ENCODE measurements at places on chromosomes 7 and 10. TPM values are rescaled to one million over a fixed set of nuclear protein-coding genes. Genes with fewer than 3 reads are reported as not detected.

HMX2 gene
- 0.21 TPM for total RNA-seq

DNA sequence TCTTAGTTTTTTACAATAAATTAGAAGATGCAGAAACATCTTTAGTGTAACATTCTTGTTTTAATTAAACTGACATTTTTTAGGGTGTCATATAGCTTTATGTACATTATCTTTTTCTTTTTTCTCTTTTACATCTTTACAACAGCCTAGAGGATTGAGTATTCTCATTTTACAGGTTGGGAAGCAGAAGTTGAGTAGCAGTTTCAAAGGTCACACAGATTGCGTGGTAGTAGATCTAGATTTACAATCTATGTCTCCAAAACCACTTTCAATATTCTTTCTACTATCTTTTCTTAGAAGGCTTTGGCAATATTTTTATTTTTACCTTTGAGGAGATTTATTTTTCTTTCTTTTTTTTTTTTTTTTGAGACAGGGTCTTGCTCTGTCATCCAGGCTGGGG is 18.7 kb upstream of the MCU start:
- H3K36me3 ChIP-seq, result no peaks in the 10 kb centered on the region
- no peak overlapping the region for H3K4me3 ChIP-seq
- no peak overlapping the region for H3K27ac ChIP-seq
- H3K27me3 ChIP-seq, result no peaks in the 10 kb centered on the region
- H3K4me1 ChIP-seq, result peaks cover 9% of the 10 kb centered on the region

DNA sequence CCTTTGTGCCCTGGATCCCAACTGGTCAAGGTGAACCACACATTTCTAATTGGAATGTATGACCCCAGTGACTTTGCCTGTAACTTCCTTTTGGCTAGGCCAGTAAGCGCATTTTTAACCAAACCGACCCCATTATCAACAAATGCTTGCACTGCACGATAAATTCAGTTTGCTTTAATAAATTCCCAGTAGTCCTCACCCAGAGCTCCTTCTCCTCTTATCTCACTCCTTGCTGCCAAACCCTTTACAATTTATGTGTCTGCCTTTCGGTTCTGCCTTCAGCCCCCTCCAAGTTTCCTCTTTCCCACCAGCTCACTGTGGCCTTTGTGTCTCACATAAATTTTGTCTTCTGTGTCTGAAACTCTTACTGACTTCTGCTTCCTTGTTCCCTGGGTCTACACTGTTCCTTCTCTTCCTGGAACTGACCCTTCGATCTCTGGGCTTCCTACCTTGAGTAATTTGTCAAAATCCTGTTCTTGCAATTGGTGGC is 59.0 kb downstream of the TBXAS1 start:
- H3K4me1 ChIP-seq, result no peaks in the 10 kb centered on the region
- H3K4me3 ChIP-seq, result no peak overlapping the region
- no peaks in the 10 kb centered on the region for H3K36me3 ChIP-seq
- no peak overlapping the region for H3K27ac ChIP-seq
- no peaks in the 10 kb centered on the region for H3K27me3 ChIP-seq

C7orf33 gene
- total RNA-seq, result not detected

NEBL gene
- total RNA-seq, result 52.8 TPM

DNA sequence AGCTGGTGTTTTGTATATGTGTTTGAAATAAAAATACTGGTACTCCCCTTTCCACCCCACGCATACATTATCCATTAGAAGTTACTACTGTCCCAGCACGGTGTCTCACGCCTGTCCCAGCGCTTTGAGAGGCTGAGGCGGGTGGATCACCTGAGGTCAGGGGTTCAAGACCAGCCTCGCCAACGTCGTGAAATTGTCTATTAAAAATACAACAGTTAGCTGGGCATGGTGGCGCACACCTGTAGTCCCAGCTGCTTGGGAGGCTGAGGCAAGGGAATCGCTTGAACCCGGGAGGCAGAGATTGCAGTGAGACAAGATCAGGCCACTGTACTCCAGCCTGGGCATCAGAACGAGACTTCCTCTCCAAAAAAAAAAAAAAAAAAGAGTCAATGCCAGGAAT is 2.7 kb downstream of the HBP1 start:
- H3K27ac ChIP-seq, result no peak overlapping the region
- H3K36me3 ChIP-seq, result no peaks in the 10 kb centered on the region
- no peak overlapping the region for H3K4me3 ChIP-seq
- no peak for DNase-seq
- H3K4me1 ChIP-seq, result peaks cover 35% of the 10 kb centered on the region
- H3K27me3 ChIP-seq, result no peaks in the 10 kb centered on the region

DNA sequence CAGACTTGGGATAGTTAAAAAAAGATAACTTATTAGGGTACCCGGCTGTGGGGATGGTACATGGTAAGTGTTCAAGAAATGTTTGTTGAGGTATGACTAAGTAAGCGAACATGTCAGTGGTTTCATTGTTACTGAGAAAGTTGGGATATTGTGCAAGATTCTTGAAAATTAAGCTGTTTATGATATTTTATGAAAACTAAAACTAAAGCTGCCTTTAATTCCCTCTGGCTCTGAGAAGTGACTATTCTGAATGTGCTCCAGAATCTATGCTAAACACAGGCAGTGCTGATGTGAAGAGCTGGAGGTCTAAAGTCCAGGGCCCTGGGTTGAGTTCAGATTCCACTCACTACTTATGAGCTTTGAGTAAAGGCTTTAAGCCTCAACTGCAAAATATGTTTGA is 72.9 kb downstream of the AOAH start:
- H3K27me3 ChIP-seq, result no peaks in the 10 kb centered on the region
- H3K4me1 ChIP-seq, result peaks cover 34% of the 10 kb centered on the region
- no peak overlapping the region for H3K4me3 ChIP-seq
- H3K27ac ChIP-seq, result no peak overlapping the region
- no peaks in the 10 kb centered on the region for H3K36me3 ChIP-seq

ECHDC3 gene
- total RNA-seq, result 10.1 TPM

ALOX5 gene
- 0.96 TPM for total RNA-seq

- H3K27ac ChIP-seq, result no peak overlapping the region
- H3K27me3 ChIP-seq, result no peaks in the 10 kb centered on the region
- no peak for DNase-seq
- H3K4me3 ChIP-seq, result no peak overlapping the region
- H3K4me1 ChIP-seq, result no peaks in the 10 kb centered on the region
- H3K36me3 ChIP-seq, result no peaks in the 10 kb centered on the region
These were observed 184.3 kb downstream of the KIAA1217 start for GRCh38 chr10:24393201-24393600.

CFAP43 gene
- total RNA-seq, result 2.7 TPM

GRCh38 chr7:73342645-73343044 is 14.7 kb downstream of the FKBP6 start:
- peak; percentile 71 for DNase-seq
- H3K36me3 ChIP-seq, result no peaks in the 10 kb centered on the region
- H3K4me1 ChIP-seq, result peaks cover 14% of the 10 kb centered on the region
- H3K4me3 ChIP-seq, result no peak overlapping the region
- H3K27ac ChIP-seq, result no peak overlapping the region
- no peaks in the 10 kb centered on the region for H3K27me3 ChIP-seq

GRCh38 chr7:240146-240676 is 47.8 kb downstream of the FAM20C start:
- H3K4me1 ChIP-seq, result peaks cover 5% of the 10 kb centered on the region
- H3K36me3 ChIP-seq, result no peaks in the 10 kb centered on the region
- H3K4me3 ChIP-seq, result no peak overlapping the region
- H3K27ac ChIP-seq, result no peak overlapping the region
- DNase-seq, result no peak

MET gene
- 7.0 TPM for total RNA-seq

FAM131B gene
- total RNA-seq, result 20.1 TPM

DNA sequence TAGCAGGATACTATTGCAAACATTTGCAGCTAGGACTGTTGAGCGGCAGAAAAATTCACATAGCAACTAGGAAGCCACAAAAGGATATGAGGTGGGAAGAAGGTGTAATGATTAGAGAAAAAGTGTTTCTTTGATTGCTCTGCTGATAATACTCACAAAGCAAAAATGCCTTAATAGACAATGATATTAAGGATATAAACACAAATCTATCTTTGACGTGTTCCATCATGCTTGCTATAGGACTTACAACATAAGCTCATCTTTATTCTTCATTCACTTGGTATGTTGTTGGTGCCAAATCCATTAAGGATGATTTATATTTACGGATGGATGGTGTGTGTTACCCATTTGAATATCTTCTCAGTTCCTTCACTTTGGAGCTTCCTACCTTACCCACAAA is 309.3 kb downstream of the GPR37 start:
- no peak overlapping the region for H3K4me3 ChIP-seq
- no peak for DNase-seq
- no peaks in the 10 kb centered on the region for H3K4me1 ChIP-seq

- H3K27me3 ChIP-seq, result no peaks in the 10 kb centered on the region
- no peaks in the 10 kb centered on the region for H3K4me1 ChIP-seq
- H3K27ac ChIP-seq, result no peak overlapping the region
- no peaks in the 10 kb centered on the region for H3K36me3 ChIP-seq
- DNase-seq, result no peak
- H3K4me3 ChIP-seq, result no peak overlapping the region
These were observed 100.5 kb downstream of the ADRA2A start for GRCh38 chr10:111177379-111177778.

Measured in neural progenitor cell (in vitro differentiated cells).